CD8-positive, alpha-beta T cell (primary cell): ENCODE measurements at places on chromosomes 1 and 21.

DNA sequence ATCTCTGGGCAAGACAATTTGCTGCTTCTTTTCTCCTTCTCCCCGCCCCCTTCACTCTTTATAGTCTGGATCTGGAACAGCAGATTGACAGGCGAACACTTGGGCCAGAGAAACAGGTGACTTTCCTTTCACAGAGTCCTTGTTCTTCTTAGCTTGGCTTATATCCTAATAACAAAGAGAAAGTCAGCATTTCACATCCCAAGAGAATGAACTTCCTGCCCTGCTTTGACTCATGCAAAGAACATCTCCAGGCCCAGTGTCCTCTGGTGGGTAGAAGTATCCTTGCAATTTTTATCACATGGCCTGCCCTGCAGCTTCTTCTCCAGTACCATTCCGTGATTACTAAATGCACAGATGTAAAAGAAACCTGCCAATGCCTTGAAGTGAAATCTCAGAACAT, 764.4 kb downstream of the ADGRL2 start:
- DNase-seq, result no peak

DNA sequence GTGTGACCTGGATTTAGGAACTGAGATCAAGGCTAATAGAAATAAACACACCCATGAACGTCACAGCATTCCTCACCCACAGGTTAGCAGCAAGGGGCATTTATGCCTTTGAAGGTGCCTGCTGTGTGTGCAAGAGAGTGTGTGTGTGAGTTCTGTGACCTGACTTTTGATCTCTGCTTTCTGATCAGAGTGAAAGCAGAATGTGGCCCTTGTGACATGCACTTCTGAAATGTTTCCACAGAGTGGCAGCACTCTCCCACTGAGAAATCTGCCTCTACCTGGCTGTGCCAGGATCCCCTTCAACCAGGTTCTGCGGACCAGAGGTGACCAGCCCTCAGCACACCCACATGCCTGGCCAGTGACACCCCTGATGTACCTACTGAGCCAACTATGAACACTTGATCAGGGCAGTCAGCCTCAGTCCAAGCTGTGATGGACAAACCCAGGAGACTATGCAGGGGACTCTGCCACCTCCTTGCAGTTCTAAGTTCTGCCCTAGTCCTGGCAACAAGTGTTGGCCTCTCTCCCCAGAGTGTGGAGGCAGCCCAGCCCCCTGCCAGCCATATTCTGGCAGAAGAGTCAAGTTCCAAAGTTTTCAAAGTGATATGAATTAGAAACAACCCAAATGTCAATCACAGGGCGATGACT, 41.0 kb downstream of the RXRG start:
- peak; percentile 18 for DNase-seq

GRCh38 chr1:107362468-107363140, 221.8 kb downstream of the NTNG1 start:
- DNase-seq, result no peak

DNA sequence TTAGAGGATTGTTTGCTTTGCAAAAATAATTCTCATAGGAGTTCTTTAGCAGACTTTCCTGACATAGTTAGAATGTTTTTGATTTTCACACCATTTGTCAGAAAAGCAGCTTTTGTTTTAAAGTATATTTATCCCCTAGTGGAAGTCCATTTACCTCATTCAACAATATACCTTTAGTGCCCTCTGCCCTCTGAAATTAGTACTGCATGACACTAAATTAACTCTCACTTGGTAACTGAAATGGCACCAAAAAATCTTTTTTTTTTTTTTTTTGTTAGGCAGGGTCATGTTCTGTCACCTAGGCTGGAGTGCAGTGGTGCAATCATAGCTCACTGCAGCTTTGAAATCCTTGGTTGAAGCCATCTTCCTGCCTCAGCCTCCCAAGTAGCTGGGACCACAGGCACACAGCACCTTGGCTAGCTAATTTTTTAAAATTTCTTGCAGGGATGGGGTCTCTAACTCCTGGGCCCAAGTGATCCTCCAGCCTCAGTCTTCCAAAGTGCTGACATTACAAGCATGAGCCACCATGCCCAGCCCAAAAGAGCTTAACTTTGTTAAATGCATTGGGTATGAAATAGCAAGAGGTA, 13.6 kb downstream of the LRRC42 start:
- DNase-seq, result peak; percentile 70

DNA sequence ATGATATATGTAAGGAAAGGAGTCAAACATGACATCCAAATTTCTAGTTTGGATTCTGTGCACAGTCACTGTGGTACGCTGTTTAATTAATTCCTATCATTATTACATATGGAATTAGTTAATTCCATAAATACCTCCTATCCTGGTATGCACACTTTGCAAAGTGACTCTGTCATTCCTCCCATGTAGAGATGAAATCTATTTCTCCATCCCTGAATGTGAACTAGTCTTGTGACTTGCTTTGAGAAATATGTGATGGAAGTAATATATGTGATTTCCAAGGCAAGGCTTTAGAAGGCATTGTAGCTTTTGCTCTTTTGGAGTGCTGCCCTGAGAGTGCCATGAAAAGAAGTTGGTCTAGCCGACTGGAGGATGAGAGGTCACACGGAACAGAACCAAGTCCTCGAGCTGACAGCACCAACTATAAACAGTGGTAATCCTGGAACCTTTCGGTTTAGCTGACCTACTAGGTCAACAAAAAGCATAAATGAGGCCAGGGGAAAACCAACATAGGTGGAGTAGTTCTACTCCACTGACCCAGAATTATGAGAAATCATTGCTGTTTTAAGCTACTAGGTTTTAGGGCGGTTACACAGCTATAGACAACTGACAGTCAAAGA, 1.5 kb downstream of the SELENOF start:
- DNase-seq, result no peak

- DNase-seq, result no peak
Observed at GRCh38 chr1:38243106-38243505, 196.5 kb upstream of the POU3F1 start.

DNA sequence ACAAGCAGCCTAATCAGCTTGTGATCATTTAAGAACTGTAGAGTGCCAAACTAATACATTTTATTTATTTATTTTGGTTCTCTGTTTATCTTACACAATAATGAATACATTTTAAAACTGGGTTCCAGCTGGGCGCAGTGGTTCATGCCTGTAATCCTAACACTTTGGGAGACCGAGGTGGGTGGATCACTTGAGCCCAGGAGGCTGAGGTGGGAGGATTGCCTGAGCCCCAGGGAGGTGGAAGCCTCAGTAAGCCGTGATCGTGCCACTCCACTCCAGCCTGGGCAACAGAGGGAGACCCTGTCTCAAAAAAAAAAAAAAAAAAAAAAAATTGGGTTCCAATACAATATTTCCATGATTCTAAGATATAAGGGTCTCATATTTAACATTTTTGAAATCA, 9.2 kb downstream of the FBXO28 start:
- DNase-seq, result no peak

DNA sequence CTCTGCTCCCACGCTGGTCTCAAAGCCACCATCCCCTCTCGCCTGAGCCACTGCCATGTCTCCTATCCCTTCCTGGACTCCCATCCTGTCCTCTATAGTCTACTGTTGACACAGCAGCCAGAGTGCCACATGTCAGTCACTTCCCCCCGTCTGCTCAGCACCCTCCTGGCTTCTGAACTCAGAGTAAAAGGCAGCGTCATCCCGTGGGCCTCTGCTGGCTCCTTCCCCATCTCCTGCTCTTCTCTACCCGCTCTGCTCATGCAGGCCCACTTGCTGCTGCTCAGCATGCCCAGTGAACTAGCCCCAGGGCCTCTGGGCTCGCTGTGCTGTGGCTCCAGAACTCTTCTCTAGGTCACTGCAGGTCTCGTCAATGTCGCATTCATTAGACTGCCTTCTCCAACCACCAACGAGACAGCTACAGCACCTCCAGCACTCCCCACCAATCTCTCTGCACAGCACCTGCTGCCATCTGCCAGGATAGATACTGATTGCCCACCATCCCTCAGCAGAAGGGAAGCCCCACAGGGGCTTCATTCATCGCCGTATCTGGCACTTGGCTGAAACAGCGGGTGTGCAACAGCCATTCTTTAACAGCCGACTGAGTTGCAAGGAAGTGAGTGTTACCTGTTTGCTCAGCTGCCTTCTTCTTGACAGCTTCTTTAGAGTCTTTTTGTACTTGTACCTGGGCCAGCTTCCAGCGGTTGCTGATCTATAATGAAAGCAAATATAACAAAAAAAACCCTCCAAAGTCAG, 11.8 kb upstream of the SRM start:
- DNase-seq, result no peak

GRCh38 chr1:223886516-223886921, 40.8 kb upstream of the TP53BP2 start:
- no peak for DNase-seq

- no peak for DNase-seq
Observed at GRCh38 chr21:14646893-14647292, 100.8 kb upstream of the SAMSN1 start.

GRCh38 chr1:204495078-204495753, 611 bp upstream of the PIK3C2B start:
- DNase-seq, result no peak

DNA sequence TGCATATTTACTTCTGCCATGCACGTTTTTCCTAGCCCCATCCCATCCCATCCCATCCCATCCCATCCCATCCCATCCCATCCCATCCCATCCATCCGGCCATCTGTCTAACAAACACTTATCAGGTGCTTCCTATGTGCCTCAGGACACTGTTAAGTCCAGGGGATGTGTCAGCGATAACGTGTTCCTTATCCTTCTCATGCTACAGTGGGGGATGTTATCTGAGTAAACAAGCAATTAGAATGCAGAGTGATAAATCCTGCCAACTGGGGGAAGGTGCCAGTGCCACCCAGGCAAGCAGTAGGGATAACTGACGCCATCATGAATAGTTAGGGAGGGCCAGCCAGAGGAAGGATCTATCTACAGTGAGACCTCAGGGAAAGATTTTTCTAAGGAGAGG, 304.2 kb downstream of the CAMTA1 start:
- DNase-seq, result no peak

GRCh38 chr1:168419736-168420135, 124.1 kb downstream of the XCL2 start:
- DNase-seq, result no peak

DNA sequence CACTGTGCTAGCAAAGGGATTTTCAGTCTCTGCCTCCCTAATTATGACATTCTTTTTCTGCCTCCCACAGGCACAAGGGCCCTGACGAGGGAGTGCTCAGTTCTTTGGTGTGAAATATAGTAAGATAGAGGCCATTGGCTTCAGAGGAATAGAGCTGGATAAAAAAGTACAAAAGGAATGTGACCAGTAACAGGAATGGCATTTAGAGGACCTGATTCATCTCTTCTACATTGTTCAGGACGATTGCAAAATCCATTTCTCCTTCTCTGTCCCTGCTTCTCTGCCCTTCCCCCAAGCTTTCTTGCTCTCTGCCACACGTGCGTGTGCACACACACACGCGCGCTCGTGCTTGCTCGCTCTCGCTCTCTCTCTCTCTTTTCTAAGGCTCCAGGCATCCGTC, 668.2 kb downstream of the KIF26B start:
- DNase-seq, result no peak

- no peak for DNase-seq
Observed at GRCh38 chr1:17563494-17564281, 24.2 kb downstream of the ARHGEF10L start.

- no peak for DNase-seq
Observed at GRCh38 chr1:199163267-199163666, 524.4 kb downstream of the PTPRC start.

DNA sequence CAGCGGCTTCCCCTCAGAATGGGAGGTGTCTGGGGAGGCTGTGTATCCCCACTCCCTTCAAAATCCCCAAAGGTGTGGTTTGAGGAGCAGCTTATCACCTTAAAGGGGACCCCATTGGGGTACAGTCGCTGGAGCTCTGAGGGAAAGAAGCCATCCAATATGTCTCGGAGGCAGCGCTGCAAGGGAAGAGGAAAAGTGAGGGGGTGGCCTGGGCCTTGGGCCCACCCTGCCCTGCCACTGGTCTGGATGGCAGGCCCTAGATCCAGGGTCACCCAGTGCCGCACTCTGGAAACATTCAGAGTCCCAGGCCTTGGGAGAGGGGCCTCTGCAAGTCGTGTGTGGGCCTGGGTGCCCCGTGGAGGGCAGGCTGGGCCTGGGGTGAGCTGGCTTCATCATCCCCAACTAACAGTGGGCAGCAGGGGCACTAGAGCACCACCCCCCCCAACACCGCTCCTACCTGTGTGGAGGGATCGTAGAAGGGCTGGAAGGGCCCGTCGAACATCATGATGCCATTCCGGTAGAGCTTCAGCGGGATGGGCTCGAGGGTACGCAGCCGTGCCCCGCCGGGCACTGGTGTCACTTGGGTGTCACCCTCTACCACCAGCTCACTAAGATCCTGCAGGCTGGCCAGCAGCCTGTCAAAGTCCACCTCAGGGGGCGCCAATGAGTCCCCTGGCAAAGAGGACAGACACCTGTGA, 5.6 kb downstream of the SH3BGRL3 start:
- no peak for DNase-seq

DNA sequence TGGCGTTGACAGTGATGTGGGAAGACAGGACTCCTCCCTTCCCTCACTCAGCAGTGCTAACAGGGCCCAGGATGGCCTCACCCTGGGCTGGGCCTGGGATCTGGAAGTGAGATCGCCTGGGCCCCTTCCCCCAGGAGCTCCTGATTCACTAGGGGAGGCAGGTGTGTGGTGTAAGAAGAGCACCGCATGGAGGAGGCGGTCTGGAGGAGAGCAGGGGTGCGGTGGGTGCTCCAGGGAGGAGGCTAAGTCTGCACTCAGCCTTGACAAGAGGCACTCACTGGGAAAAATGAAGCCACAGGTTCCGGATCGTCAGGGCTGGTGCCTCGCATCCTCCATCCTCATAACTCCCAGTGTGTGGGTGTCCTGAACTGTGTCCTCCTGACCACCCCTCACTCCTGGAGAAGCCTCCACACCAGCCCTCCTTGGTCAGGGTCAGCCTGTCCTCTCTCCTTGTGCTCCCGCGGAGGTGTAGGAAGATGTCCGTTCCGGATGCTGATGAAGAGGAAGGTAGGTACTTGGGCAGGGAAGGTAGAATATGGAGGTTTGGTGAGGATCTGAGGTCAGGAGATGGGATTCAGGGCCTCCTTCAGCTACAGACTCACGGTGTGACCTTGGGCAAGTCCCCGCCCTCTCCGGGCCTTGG, 142.1 kb upstream of the WNT4 start:
- DNase-seq, result no peak

GRCh38 chr1:15736038-15736891, at the start of gene SLC25A34:
Gene SLC25A34 (plus strand): TSS chr1:15736258. CDS start chr1:15736486, 228 bp downstream.
- DNase-seq, result no peak

DNA sequence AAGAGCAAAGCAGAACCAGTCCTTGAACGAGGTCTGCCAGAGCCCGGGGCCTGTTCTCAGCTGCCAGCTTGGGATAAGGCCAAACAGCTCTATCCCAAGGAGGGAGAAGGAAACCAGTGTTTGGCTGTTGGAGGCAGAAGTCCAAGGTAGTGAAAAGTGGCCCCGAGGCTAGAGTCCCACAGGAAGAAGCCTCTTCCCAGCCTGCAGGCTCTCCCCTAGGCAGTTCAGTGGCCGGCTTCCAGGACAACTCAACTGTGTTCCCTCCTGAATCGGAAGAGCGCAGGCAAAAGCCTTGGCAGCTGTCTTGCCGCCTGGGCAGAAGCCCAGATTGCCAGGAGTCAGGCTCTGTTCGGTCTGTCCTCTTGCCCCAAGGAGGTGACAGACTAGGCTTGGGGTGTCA, 19.3 kb downstream of the QSOX1 start:
- no peak for DNase-seq

- DNase-seq, result no peak
Observed at GRCh38 chr21:21241391-21241790, 243.2 kb downstream of the NCAM2 start.

- peak; percentile 65 for DNase-seq
Observed at GRCh38 chr1:88935522-88936222, 44.3 kb upstream of the GTF2B start.
